ENCODE measurements at places on chromosomes 4 and X.

DNA sequence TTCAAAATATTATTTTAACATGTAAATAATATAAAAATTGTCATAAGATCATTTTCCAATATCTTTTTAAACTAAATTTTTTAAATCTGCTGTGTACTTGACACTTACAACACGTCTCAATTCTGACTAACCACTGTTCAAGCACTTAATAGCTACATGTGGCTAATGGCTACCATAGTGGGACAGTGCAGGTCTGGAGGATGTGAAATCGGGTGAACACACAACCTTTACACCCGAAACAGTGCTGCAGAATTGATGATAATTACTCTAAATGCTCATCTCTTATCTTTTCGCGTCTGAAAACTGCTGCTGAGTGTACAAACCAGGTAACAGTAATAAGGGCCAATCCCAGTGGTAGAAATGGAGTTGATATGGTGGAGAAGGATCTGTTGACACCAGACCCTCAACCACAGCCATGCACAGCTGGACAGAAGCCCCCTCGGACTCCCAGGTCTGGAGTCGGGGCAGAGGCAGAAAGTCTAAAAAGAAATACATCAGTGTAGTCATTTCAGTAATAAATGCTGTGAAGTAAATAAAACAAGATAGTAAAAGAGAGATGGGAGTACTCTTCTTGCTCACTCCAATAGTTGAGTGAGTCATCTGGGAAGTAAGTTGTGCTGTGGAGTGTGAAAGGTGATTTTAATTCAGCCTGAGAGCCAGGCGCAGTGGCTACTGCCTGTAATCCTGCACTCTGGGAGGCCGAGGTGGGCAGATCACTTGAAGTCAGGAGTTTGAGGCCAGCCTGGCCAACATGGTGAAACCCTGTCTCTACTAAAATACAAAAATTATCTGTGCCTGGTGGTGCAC is 150.0 kb downstream of the CBR4 start:
- no peak for DNase-seq

- no peak for DNase-seq
These were observed 32.1 kb downstream of the SEPTIN11 start for GRCh38 chr4:76981644-76982043.

DNA sequence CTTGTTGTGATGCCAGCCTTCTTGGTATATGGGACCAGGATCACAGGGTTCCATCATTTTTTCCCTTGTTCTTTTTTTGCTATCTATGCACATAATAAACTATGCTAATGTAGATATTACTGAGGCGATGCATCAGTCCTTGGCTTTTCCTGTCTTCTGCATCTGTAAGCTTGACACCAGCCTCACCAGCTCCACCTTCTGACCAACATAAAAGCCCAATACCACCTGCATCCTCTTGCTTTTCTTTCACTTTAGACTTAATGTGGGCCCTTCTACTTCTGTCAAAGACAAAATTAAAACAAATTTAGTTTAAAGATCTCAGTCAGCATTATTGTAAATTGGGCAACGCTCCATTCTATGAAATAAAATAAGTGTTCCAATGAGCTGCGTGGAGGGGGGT is 1718.8 kb upstream of the PCDH10 start:
- no peak for DNase-seq

DNA sequence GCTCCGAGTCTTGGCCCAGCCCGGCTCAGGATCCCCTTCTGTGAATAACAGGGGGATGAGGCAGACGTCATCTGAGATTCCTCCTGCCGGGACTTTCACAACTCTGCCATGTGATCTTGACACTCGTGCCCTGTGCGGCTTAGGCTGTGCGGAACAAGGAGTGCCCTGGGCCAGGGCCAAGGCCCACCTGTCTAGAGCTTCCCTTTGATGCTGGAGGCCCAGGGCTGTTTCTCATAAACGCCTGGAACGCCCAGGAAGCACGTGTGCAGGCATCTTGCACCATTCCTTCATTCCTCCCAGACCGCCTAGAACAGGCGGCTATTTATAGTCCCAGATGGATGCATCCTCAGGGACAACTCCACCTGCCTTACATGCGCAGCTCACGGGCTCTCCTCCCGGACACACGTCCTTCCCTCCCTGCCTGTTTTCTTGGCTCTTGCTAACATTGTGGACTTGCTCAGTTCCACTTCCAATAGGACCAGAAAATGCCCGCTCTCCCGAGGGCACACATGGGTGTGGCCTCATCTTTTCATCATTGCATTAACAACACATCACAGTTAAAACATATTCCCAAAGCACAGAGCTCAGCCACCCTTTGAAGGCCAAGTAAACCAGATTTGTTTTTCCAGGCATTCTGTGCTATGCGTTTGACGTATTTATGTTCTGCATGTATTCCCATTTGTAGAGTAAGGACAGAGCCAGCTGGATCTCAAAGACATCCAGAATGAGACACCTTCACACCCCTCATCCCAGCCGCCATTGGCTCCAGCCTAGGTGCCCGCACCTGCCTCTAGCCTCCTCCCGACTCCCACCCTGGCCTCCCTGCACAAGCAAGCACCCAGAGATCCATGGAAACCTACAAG is 57.2 kb downstream of the ABLIM2 start:
- no peak for DNase-seq

- no peak for DNase-seq
These were observed 38.6 kb upstream of the TRPC3 start for GRCh38 chr4:121990489-121990888.

- no peak for DNase-seq
These were observed 163.4 kb downstream of the AREG start for GRCh38 chr4:74608151-74608949.

GRCh38 chr4:108215055-108215454 is 46.3 kb upstream of the LEF1 start:
- DNase-seq, result no peak

DNA sequence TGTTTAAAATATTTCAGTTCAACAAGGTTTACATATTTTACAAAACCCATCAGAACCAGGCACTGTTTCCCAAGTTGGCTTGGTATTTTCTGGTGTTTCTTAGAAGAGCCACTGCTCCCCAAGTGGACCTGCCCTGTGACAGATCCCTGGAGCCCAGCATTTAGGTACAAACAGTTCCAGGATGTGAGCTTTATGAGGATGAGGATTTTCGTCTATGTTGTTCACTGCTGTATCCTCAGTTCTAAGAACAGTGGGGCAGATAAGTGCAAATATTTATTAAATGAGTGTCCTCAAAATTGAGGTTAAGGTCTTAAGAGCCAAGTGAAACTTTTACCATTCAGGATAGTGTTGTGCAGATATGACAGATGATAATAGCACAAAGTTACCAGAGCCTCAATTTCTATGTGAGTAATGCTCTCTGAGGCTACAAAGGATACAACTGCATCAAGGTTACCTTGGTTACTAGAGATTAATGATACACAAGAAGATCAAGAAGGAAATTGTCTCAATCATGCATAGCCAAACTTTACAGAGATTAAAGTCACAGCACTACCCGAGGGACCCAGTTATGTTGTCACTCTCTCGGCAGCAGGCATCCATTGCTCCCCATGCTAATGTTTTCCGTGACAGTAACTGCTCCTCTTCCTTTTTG is 37.5 kb downstream of the ANXA3 start:
- DNase-seq, result no peak

DNA sequence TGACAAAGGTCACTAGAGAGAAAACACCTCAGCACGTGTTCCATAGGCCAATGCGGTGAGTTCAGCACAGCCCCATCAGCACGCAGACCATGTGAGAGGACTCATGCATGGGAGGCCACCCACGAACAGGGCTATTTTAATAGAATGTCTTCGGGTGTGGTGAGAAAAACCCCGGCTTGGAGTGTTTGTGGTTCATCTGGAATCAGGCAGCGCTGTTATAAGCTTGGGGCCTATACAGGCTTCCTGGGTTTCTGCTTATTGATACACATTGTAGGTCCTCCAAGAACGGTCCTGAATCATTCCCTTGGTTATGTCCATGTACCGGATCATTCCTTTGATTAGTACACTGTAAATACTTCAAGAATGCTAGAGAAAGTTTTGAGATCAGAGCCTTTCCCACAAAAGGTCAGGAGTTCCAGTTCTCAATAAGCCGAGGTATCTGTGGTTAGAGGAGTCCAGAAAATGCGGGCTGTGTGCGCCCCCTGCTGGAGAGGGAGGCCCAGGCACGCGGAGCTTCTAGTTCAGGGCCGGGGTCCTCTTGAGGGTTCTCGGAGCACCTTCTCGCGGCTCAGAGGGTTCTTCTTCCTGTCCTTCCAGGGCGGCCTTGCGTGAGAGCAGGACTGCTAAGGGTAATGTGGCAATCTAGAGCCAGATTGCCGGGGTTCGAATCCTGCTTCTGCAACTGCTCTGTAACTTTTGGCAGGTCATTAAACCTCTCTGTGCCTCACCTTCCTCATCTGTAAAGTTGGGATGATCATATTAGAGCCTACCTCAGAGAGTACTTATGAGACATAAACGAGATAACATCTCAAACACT is 51.8 kb downstream of the TLR10 start:
- DNase-seq, result peak; percentile 71

GRCh38 chr4:156547439-156547838 is 424.2 kb downstream of the PDGFC start:
- DNase-seq, result no peak

GRCh38 chr4:3238721-3239120 is 10.2 kb upstream of the MSANTD1 start:
- DNase-seq, result no peak

DNA sequence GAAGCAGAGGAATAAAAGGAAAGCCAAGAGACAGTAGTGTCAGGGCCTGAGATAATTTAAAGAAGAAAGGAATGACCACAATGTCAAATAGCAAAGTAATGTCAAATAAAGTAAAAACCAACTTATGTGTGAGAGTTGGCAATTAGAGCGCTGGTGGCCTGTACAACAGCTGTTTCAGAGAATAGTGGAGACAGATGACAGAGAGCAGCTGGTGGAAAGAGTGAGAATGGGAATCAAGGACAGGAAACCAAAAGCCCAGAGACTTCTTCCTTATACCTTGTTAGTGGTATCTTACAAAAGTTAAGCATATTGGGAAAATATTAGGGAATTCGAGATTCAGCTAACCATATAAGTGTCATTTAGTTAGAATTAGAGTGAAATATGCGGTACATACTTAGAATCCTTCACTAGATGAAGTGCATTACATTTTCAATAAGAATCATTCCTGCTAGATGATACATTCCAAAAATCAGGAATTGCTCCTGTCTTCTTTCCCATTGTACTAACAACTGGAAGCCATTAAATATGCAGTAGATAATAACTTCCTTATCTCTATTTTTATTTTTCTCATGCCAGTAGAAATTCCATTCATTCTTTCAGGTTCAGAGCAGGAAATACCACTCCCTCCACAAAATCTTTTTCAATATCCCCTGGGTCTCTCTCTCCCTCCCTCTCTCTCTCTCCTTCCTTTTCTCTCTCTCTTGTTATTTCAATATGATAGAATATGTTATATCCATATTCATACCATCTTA is 525.4 kb downstream of the CENPC start:
- DNase-seq, result no peak

DNA sequence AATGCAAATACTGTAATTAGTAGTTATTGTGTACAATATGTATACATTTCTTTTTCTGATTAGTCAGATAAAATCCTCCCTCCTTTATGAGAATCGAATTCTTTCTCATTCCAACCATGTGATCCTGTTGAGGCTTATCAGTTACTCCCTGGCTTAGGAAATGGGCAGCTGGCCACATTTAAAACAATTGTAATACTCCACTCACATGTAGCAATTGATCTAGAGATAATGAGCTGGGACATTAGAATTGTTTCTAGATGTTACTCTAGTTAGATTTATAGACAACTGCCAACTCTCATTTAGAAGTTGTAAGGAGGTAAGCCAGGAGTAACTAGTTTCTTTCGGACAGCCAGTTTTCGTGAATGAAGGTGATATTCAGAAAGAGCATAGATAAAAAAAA is 859.3 kb upstream of the AADAT start:
- DNase-seq, result no peak

DNA sequence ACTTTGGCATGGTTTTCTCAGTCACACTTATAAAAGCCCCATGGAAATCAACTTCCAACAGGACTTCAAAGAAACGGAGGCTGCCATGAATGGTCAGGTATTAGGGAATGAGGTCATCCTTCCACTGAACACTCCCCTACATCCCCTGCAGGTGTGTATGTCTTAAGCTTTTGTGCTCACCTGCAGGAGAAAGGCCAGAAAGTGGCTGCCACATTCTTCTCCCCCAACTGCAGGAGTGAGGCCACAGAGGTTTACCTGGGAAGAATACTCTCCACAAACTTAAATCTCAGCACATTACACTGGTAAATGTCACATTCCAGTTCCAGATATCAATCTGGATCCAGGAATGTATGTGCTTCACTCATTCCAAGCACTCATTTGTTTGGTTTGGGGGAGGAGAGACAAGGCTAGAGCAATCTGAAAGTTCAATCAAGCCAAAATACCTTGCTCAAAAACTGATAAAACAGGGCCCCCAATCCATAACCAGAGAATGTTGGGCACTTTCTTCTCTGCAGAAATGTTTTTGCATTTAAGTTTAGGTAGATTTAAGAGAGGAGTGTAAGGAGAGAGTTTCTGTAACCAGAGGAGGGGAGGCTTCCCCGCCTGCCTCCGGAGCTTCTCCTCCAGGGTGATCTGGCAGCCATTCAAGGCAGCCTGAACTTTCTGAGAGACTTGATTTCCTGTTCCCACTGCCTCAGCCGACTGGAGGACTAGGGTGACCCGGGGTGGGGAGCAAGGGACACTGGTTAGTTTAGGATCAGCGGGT is 15.4 kb downstream of the FAM9C start:
- DNase-seq, result no peak

GRCh38 chrX:43998374-43998773 is 25.2 kb upstream of the NDP start:
- DNase-seq, result no peak

DNA sequence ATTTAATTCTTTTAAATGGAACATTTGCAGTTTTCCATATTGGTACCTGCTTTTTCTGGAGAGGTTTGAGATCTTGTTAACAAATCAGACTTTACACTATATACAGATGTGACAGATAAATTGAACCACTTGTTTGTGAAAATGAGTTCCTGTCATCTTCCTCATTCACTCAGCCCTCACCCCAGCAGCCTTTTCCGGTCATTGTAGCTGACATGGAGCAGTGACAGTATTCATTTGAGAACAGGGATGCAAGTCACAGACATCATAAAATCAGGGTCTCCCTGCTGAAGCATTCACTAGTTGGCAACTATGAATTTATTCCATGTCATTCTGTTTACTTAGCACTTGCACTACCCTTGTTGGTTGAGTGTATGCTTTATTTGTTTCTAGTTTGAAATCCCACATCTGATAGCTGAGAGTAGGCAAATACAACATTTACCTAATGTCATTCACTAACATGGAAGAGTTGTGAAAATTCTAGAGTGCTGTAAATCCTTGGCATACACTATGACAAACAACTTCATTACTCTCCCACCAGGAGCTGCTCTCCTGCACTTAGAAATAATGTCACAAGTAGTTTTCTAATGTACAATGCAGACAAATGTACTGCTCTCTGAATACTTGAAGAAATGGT is 78.9 kb downstream of the UGT8 start:
- no peak for DNase-seq

- peak; percentile 10 for DNase-seq
These were observed at the start of gene CLNK for GRCh38 chr4:10684631-10685030. CLNK (minus strand) TSS chr4:10684768; CDS start chr4:10667869, 16,899 bp downstream.

DNA sequence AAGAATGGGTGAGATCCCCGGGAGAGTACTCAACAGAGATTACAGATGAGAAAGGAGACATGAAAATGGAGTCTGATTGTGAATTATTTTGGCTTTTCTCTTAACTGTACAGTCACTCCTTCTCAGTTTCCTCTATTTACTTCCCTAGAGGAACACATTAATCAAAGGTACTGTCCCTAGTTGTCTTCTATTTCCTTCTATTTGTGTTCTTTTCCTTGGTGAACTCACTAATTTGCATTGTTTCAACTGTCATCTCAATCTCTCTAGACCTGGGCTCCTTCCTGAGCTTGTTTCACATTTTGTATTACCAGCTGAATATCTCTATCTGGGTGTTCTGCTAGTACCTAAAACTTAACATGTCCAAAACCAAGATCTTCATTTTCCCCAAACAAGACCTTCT is 59.8 kb downstream of the ABCB7 start:
- no peak for DNase-seq

Data from CD4-positive, alpha-beta T cell treated with Interferon gamma for 1 hour (primary cell).